ENCODE measurements at places on chromosomes 6 and 20.
A peak's percentile ranks its signal among the peaks of the same experiment; 100 is the strongest.

DNA sequence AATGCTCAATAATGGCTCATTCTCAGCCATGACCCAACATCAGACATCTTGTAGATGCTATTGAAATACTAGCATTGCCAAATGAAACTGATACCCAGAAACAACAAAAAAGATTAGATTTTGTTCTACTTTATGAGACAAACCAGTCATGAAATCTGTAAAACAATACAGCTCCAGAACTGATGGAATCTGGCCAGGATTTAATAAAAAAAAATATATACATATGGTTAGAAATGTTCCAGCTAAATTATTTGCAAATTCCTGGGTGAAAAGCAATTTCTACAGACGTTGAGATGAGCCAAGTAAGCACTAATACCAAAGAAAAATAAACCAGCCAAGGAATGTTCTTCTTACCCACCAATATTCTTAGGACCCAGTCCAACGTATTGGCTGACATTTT, 201.3 kb downstream of the EPHA7 start:
- no peak for DNase-seq

GRCh38 chr6:161251345-161251744, 22.5 kb downstream of the AGPAT4 start:
- no peak for DNase-seq

DNA sequence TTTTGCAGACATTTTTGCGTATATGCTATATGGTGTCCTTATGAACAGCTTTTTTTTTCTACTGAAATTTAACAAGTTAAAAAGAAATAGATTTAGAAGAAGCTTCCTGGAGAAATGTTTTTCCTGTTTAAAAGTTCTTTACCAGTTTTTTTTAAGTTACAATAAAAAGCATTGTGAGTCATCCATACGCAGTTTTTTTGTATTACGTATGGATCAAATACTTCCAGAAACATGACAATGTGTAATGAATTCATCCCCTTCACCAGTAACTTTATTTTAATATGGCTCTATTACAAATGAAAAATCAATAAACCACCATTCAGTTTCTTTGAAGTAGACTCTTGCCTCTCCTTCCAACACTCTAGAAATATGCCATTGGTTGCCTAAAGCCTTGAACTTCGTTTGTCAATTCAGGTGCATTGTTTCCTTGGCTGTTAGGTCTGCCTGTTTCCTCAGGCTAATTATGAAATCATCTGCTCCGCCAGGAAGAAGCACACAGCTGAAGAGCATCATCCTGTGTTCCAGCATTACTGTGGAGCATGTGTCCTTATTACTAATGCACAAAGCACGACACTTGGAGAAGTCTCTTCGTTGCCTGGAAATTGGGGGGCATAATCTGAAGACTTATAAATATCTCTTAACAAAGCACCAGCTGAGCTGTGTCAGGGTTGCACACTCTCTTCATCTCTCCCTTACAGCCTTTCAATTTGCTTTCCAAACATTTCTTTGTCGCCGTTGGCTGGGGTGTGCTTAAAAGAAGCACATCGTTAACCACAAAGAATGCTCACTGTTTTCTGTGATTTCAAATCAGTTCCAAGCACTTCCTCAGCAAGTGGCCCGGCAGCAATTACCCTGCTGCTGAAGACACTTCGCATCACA, 9.6 kb downstream of the MOXD1 start:
- peak; percentile 18 for DNase-seq

DNA sequence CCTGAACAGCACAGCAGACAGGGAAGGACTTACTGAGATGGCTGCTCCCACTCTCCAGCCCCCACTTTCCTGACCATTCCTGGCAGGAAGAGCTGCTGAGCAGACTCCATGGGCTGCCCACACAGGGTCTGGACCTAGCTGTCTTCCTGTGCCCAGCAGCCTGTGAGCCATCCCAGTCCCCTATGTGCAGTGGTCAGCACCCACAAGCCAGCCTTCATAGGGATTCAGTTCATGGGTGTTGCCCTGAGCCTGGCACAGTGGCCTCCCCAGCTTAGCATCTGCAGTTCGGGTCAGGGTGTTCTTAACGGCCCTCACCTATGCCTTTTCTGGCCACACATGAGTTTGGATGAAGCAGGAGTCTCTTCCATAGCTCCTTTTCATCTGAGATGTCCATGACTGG, 32.0 kb downstream of the UBD start:
- no peak for DNase-seq

DNA sequence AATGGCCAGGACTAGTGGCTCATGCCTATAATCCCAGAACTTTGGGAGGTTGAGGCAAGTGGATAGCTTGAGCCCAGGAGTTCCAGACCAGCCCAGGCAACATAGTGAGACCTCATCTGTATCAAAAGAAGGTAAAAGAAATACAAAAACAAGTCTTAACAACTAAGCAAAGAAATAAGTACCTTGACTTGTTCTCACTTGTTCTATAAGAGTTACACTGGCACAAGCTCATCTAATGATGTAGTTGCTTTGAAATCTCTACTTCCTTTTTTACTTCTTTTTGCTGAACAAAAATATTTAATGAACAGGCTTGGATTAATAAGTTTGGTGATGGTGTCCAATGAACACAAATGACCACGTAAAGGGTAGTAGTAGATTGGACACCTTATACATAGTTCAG, 72.2 kb downstream of the SGK1 start:
- DNase-seq = no peak
